Smooth muscle cell of the pulmonary artery (primary cell): ENCODE measurements at places on chromosomes 7 and 10. TPM values are rescaled to one million over a fixed set of nuclear protein-coding genes. Genes with fewer than 3 reads are reported as not detected.

The BLNK gene
- 0.07 TPM in 1 of 2 replicates, not detected in the other for total RNA-seq

The TRIM50 gene
- total RNA-seq, result not detected in 2 replicates

The ADCYAP1R1 gene
- not detected in 2 replicates for total RNA-seq

The SPAM1 gene
- total RNA-seq, result not detected in 2 replicates

The TMEM130 gene
- 0.36 and 1.0 TPM in 2 replicates for total RNA-seq

The FAM221A gene
- total RNA-seq, result 1.4 and 1.5 TPM in 2 replicates

The CDC123 gene
- 125 TPM in 2 replicates for total RNA-seq

The CUZD1 gene
- 0.30 and 0.52 TPM in 2 replicates for total RNA-seq

The ZNRF2 gene
- 5.9 and 7.8 TPM in 2 replicates for total RNA-seq

The IKZF1 gene
- not detected in 2 replicates for total RNA-seq

The CD36 gene
- total RNA-seq, result 112 and 1,000 TPM in 2 replicates

The CACNA2D1 gene
- 134 and 591 TPM in 2 replicates for total RNA-seq
